Left lung (tissue), 14 donors: ENCODE measurements at places on chromosomes 2 and 18. TPM values are rescaled to one million over a fixed set of nuclear protein-coding genes. Genes with fewer than 3 reads are reported as not detected.

DNA sequence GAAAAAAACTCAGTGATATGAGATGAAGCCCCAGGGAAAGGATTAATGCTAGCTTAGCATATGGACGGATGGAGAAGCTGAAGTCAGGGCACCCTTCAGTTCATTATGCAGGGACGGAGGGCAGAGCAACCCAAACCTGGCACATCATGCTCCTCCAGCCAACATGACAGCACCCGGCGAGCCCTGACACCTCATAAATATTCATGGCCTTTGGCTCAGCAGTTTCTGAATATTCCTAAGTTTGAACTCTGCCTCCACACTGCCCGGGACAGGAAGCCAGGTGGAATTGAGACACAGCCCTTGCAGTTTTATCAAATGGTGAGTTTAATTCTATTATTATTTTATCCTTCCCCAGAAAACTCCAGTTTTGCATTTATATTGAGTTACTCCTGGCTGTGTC, 87.3 kb upstream of the SH3BP4 start:
- no peaks in the 10 kb centered on the region for H3K4me1 ChIP-seq
- no peaks in the 10 kb centered on the region for H3K36me3 ChIP-seq
- H3K27ac ChIP-seq: no peak overlapping the region
- no peak overlapping the region for H3K4me3 ChIP-seq

- H3K4me3 ChIP-seq: no peak overlapping the region
- no peak for DNase-seq
- H3K27ac ChIP-seq: no peak overlapping the region
These were observed 235.0 kb upstream of the NT5C1B start for GRCh38 chr2:18824325-18824790.

DNA sequence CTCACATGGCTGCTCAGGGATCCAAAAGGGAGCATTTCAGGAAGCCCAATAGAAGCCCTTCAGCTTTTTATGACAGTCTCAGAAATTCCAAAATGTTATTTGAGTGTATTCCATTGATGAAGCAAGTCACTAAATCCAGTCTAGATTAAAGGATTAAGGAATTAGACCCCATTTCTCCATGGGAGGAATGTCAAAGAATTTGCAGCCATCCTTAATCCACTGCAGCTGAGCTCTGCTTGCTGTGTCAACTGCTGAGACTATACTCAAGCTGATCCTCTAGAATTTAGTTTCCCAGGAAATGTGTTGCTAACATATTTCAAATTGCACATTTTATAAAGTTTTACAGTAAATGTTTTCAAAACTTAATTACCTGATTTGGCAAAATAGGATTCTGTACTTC, 28.4 kb upstream of the C2orf69 start:
- H3K4me1 ChIP-seq: no peaks in the 10 kb centered on the region
- H3K27ac ChIP-seq: no peak overlapping the region
- H3K27me3 ChIP-seq: peaks cover 5% of the 10 kb centered on the region
- no peak overlapping the region for H3K4me3 ChIP-seq
- no peaks in the 10 kb centered on the region for H3K36me3 ChIP-seq

GRCh38 chr2:3730646-3731045, 27.3 kb downstream of the DCDC2C start:
- DNase-seq: no peak
- H3K36me3 ChIP-seq: no peaks in the 10 kb centered on the region
- H3K4me3 ChIP-seq: no peak overlapping the region
- H3K27me3 ChIP-seq: no peaks in the 10 kb centered on the region

DNA sequence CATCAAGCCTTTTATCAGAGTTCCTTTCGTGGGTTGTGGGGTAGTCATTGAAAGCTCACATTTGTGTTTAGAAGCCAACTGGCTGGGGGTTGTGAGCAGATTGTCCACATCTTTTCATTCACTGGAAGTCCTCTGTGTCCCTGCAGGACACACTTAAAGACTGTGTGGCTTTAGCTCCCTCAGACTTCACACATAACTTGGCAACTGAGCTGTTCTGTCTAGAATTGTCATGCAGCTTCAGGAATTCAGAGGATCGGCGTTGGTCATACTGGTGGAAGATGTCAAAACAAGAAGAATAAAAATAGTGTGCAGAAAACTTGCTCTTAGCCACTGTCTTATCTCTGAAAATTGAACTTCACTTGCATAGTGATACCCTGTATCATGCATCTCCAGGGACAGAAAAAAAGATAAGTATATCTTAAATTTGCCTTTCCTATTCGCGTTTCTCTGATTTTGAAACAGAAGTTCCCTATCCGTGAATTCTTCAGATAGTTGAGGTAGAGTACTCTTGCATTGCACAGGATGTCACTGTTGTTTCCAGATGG, 49.6 kb downstream of the TRAPPC12 start:
- no peaks in the 10 kb centered on the region for H3K27me3 ChIP-seq
- DNase-seq: no peak
- H3K4me1 ChIP-seq: no peaks in the 10 kb centered on the region
- H3K4me3 ChIP-seq: no peak overlapping the region

DNA sequence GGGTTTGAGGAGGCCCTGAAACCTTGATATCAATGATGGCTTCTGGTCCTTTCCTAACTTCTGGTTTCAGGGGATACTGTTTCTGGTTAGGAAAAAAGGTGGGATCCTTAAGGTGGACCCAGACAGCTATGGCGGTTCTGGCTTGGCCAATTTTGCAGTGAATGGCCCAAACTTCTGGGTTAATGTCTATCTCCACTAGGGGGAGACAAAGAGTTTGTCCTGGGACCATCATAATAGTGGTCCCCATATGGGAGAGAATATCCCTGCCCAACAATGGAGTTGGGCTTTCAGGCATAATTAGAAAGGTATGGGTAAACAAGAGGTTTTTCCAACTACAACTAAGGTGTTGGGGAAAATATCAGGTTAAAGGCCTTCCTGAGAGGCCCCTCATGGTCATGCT, 273.5 kb downstream of the CALCRL start:
- DNase-seq: no peak
- H3K4me3 ChIP-seq: no peak overlapping the region
- H3K27ac ChIP-seq: no peak overlapping the region
- no peaks in the 10 kb centered on the region for H3K4me1 ChIP-seq
- H3K36me3 ChIP-seq: no peaks in the 10 kb centered on the region

DNA sequence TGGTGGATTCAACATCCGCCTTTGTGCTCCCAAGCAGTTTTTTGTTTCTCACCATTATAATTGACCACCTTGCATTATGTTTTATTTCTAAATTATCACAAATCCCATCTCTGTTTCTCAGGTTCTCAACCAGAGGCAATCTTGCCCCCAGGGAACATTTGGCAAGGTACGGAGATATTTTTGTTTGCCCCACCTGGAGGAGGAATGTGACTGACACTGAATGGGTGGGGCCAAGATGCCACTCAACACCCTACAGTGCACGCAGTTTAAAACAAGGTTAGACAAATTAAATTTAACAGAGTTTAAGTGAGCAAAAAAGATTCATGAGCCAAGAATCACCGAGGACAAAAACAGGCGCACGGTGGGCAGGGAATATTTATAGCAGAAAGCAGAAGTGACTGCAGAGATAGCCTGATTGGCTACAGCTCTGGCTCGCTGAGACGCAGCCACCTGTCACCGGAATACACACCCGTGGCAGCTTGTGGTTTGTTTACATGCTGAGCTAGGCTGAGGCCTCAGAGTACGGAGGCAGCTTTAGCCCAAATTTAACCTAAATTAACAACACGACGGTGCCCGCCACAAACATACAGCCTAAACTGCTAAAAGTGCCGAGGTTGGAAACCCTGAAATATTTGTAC, 150.0 kb upstream of the ALKAL2 start:
- no peaks in the 10 kb centered on the region for H3K27me3 ChIP-seq
- peaks cover 9% of the 10 kb centered on the region for H3K4me1 ChIP-seq
- H3K27ac ChIP-seq: no peak overlapping the region

DNA sequence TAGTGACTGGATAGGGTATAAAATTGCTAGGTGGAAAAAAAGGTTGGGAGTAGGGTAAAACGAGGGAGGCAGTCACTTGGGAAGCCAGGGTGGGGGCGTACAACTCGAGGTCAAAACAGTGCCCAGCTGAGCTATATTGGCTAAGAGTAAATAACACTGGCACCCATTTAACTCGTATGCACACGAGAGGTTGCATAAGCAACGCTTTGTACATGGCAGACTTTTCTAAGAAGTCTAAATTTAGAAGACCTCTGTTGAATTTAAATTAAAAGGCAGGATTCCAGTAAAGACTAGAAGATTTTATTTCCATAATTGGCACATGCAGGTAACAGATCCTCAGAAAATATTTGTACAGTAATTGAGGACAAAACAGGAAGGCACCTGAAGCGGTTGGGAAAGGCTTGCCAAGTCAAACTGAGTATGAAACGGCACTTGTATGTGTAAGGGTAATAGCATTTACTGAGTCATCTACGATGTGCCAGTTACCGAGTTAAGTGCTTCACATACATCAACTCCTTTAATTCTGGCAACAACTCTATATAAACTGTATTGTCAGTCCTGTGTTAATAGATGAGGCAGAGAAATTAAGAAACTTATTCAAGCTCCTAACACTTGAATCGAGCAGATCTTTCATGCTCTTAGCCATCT, 1.4 kb upstream of the MALT1 start:
- peak overlapping the region; percentile 97 for H3K27ac ChIP-seq
- no peak overlapping the region for H3K4me3 ChIP-seq
- peak; percentile 8 for DNase-seq
- H3K36me3 ChIP-seq: no peaks in the 10 kb centered on the region
- H3K27me3 ChIP-seq: no peaks in the 10 kb centered on the region

DNA sequence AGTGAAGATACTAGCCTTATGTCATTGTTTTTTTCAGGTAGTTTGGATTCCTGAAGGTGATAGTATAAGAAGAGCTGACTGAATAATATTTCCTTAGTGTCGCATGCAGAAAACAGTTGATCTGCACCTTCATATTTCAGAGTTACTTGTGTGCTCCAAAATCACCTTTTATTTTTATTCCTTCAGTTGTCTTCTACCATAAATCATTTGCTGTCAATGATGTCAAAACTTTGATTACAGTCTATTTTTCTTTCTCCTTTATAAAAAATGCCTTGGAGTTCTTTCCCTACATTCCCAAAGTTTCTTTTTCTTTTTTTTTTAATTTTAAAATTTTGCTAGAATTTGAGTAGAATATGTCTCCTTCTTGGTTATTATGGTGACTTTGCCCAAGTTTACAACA, 142.3 kb downstream of the GULP1 start:
- H3K36me3 ChIP-seq: no peaks in the 10 kb centered on the region
- H3K27ac ChIP-seq: no peak overlapping the region
- DNase-seq: no peak
- H3K4me3 ChIP-seq: no peak overlapping the region
- no peaks in the 10 kb centered on the region for H3K27me3 ChIP-seq

GRCh38 chr18:3110034-3110752, 97.2 kb upstream of the LPIN2 start:
- no peak overlapping the region for H3K27ac ChIP-seq
- H3K36me3 ChIP-seq: no peaks in the 10 kb centered on the region
- H3K4me3 ChIP-seq: no peak overlapping the region
- DNase-seq: no peak

- no peaks in the 10 kb centered on the region for H3K27me3 ChIP-seq
- no peak overlapping the region for H3K4me3 ChIP-seq
- no peaks in the 10 kb centered on the region for H3K4me1 ChIP-seq
- H3K27ac ChIP-seq: no peak overlapping the region
These were observed 441.8 kb downstream of the SETBP1 start for GRCh38 chr18:45122506-45122905.

GRCh38 chr2:129491308-129491707, 488.2 kb upstream of the RAB6C start:
- DNase-seq: peak; percentile 9
- H3K36me3 ChIP-seq: no peaks in the 10 kb centered on the region
- no peak overlapping the region for H3K27ac ChIP-seq
- H3K4me3 ChIP-seq: no peak overlapping the region
- no peaks in the 10 kb centered on the region for H3K4me1 ChIP-seq

GRCh38 chr18:6746386-6746960, 17.0 kb downstream of the ARHGAP28 start:
- H3K4me1 ChIP-seq: peaks cover 4% of the 10 kb centered on the region
- no peak overlapping the region for H3K27ac ChIP-seq
- no peak for DNase-seq
- no peaks in the 10 kb centered on the region for H3K27me3 ChIP-seq
- H3K4me3 ChIP-seq: no peak overlapping the region
- H3K36me3 ChIP-seq: no peaks in the 10 kb centered on the region

Gene LCT
- polyA plus RNA-seq: 0.15 TPM

Gene MRO
- 0.30 TPM for polyA plus RNA-seq

Gene MEP1B
- polyA plus RNA-seq: 0.20 TPM

Gene TFPI
- 188 TPM for polyA plus RNA-seq
